Renal pelvis (tissue), 12 donors: ENCODE measurements at places on chromosomes 3 and 15. TPM values are rescaled to one million over a fixed set of nuclear protein-coding genes. Genes with fewer than 3 reads are reported as not detected.
A peak's percentile ranks its signal among the peaks of the same experiment; 100 is the strongest.

GRCh38 chr15:29934251-29934650 lies 112.0 kb upstream of the TJP1 start:
- DNase-seq = no peak

GRCh38 chr3:100532411-100532810 lies 40.0 kb downstream of the TMEM45A start:
- DNase-seq = no peak

DNA sequence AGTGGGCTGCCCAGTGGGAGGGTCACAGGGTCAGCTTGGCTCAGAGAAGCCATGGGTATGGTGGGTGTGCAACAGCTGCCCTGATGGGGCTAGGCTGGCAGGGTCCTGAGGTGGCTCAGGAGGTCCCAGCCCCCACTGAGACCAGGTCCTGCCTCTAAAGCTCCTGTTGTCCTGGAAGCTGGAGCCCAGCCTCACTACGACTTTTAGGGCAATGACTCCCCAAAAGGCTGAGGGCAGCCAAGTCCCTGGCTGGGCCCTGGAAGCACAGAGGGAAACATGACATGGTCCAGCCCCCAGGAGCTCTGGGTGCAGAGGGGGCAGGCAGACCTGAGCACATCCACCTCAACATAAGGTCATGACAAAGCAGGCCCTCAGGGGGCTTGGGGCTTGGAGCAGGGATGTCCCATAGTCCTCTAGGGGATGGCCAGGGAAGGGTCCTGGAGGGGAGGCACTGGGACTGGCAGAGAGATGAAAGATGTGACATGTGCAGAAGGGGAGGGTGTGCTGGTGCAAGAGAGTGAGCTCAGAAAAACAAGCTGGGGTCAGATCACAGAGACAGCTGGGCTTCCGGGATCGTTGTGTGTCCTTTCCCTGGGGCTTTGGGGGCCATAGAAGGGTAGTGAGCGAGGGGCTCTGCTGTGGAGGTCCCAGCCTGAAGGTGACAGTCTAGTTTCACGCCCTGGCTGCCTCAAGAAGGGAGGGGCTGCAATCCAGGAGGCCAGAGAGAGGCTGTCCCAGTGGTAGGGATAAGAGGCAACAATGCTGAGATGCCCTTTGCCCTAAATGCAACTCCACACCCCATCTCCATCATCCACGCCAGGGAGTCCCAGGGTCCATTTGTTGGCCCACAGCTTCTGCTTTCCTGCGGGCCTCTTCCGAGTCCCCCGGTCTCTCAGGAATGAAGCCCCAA lies 639 bp upstream of the ITIH3 start:
- no peak for DNase-seq

- no peak for DNase-seq
Measured at GRCh38 chr15:73647259-73648013, 14.2 kb upstream of the NPTN start.

DNA sequence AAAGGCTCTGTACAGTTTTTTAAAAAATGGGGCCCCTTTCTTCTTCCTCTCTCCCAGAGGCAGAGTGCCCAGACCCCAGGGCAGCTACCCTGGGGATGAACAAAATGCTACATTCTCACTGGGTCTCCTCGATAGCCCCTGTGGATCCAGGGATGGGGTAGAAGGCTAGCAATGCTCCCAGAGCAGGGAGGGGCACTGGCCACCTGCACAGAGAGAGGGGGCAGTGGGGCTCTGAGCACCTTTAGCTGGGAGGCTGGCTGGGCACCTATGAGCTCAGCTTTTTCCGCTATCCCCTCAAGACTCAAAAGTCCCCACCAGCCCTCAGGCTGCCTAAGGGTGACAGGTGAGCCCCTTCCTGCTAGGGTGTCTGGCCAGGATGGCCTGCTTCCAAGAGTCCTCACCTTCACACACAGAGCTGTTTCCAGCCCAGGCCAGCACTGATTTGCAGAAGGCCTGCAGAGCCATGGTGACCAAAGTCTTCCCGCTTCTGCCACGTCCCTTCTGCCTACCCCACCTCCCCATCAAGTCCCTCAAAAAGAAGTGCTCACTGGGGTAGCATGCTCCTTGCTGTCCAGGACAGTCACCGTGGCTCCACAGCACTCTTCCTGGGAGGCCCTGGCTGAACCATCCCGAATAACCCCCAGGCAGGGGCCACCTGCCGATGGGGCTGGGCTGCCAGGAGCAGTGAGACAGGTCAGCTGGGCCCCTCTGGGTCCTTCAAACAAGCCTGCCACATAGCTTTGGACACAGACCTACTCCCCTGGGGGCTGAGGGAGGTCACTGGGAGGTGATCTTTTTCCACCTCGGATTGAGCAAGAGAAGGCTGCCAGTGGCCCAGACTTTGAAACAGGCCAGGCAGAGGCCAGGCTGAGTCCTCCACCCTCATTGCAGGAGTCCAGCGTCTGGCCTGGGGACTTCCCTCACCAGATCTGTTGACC lies 20.4 kb downstream of the BMF start:
- DNase-seq = no peak

- DNase-seq = no peak
Measured at GRCh38 chr3:57030721-57031120, 29.7 kb upstream of the SPATA12 start.

GRCh38 chr15:72493220-72493619 lies 19.1 kb downstream of the ARIH1 start:
- DNase-seq = no peak

The SLC28A2 gene
- polyA plus RNA-seq = 1.0 TPM

The SI gene
- not detected for polyA plus RNA-seq

GRCh38 chr3:193835414-193835813 lies 242.4 kb downstream of the OPA1 start:
- DNase-seq = no peak

The ZNF80 gene
- polyA plus RNA-seq = 0.13 TPM

The ACOX2 gene
- polyA plus RNA-seq = 37.3 TPM

- no peak for DNase-seq
Measured at GRCh38 chr15:90402767-90403166, 14.7 kb downstream of the IQGAP1 start.

The CILP gene
- 3.4 TPM for polyA plus RNA-seq

- DNase-seq = no peak
Measured at GRCh38 chr3:94647131-94647530, 584.3 kb downstream of the NSUN3 start.

DNA sequence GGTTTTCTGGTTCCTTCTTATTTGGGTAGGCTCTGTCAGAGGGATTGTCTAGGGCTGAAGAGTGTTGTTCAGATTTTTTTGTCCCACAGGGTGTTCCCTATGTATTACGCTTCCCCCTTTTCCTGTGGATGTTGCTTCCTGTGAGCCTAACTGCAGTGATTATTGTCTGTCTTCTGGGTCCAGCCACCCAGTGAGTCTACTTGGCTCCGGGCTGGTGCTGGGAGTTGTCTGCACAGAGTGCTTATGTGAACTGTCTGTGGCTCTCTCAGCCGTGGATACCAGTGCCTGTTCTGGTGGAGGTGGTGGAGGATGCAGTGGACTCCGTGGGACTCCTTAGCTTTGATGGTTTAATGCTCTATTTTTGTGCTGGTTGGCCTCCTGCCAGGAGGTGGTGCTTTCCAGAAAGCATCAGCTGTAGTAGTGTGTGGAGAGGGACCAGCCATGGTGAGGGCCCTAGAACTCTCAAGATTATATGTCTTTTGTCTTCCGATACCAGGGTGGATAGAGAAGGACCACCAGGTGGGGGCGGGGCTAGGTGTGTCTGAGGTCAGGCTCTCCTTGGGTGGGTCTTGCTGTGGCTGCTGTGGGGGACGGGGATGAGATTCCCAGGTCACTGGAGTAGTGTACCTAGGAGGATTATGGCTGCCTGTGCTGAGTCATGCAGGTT lies 53.8 kb downstream of the CCDC66 start:
- DNase-seq = no peak

The TUSC7 gene
- not detected for polyA plus RNA-seq

DNA sequence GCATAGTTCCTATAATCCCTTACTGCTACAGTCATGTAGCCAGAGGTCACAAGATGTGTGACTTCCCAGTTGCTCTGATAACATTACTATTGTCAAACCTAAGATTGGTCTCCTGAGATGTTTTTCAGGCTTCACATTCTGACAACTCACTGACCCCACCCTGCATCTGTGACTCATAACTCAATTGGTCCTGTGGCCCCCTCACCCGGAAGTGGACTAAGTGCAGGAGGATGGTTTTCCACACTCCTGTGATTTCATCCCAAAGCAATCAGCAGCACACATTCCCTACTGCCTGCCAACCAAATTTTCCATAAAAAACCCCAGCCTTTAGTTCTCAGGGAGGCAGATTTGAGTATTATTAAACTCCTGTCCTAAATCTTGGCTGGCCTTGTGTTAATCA lies 564.9 kb upstream of the ZNF385D start:
- no peak for DNase-seq

GRCh38 chr3:87260270-87260669 lies 16.1 kb downstream of the POU1F1 start:
- peak; percentile 40 for DNase-seq

DNA sequence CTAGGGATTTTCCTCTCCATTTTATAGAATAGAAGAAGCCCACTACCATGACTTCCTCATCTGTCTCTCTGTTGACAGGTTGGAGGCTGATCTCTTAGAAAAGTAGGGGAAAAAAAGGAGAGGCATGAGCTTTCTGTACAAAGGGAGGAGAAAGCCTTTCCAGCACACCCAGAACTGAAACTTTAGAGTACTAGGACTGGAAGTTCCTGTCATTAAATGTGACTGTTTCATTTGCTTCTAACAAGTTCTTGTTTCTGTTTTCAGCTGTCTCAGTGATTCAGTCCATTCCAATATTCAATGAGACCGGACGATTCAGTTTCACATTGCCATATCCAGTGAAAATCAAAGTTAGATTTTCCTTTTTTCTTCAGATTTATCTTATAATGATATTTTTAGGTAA lies 39.0 kb downstream of the INTS14 start:
- no peak for DNase-seq

DNA sequence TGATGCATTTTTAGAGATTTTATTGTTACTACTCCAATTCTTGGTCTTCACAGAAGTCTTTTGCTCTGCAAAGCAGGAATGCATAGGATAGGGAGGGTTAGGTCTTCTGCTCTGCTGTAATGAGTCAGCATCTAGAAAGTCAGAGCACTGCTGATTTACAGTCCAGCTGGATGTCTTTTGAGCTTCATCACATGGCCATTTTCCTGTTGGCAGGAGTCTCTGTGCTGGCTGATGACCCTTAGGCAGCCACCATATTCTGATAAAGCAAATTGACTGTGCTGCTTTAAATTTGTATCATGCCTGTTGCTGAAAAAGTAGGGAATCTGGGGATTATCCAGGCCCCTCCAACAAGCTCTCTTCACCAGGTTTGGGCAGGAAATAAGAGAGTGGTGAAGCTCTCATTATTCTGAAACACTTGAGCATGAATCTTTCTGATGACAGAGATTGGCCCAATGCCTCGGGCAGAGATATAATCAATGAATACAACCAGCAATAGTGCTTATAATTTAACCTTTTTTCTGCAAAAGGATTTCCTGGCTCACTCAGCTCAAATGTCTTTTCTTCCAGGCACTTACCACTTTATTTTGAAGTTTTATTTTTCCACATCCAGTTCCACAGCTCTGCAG lies 9.7 kb upstream of the CRBN start:
- DNase-seq = no peak

DNA sequence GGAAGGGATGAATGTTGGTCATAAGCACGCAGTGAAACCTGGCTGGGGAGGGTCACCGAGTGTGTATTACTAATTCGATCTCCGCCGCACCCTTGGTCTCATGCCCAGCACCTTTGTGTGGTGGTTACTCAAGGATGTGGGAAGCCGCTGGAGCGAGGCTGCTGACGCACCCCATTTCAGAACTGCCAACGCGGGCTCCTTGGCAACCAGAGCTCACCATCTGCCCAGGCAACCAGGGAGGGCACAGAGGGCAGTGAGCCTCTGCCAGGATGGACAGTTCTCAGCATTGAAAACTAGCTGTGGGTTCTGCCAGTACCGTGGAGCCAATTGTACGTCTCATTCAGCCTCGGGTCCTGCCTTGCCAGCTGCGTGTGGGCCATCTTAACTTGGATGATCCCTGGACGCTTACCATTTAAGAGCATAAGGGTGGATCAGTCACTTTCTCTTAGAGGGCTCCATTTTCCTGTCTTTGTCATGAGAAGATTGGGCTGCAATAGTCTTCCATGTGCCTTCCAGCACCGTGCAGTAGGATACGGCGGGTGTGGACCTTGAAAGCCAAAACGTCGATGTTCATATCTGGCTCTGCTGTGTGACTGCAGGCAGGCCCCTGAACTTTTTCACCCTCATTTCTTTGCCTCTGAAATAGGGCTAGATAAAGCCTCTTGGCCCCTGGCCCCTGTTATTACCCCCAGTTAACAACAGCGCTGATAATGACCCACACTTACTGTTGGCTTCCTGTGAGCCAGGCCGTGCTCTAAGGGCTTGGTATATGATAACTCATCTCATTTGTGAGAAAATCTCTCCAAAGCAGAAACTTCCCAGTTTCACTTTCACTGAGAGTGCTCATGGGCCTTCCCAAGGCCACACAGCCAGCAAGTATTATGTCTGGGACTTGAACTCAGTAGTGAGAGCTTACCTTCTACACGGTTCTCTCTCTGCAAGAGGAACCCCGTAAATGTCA lies 238.8 kb downstream of the OPA1 start:
- DNase-seq = no peak

- no peak for DNase-seq
Measured at GRCh38 chr15:62909257-62909656, 133.3 kb upstream of the TPM1 start.

The AMT gene
- 40.0 TPM for polyA plus RNA-seq

The SLC25A20 gene
- polyA plus RNA-seq = 21.4 TPM

The EPM2AIP1 gene
- 54.7 TPM for polyA plus RNA-seq

The ZNF774 gene
- 4.2 TPM for polyA plus RNA-seq

GRCh38 chr15:65870889-65871533 lies 1.7 kb downstream of the RAB11A start:
- DNase-seq = no peak
